Stimulated activated naive CD8-positive, alpha-beta T cell treated with anti-CD3 and anti-CD28 coated beads, Interleukin-15, Interleukin-2, amounts not matched to agents 100 U/mL and 50 U/mL, for 24 hours (primary cell): ENCODE measurements at places on chromosomes 11 and 22.

GRCh38 chr11:128688031-128688713, 5.7 kb upstream of the FLI1 start:
- no peak for DNase-seq

GRCh38 chr11:63609536-63609935, 4.7 kb downstream of the PLAAT3 start:
- no peak for DNase-seq

- DNase-seq = no peak
Observed at GRCh38 chr11:120089036-120090001, 48.6 kb downstream of the TRIM29 start.

- peak; percentile 55 for DNase-seq
Observed at GRCh38 chr11:117953024-117953671, 23.9 kb upstream of the TMPRSS13 start.

DNA sequence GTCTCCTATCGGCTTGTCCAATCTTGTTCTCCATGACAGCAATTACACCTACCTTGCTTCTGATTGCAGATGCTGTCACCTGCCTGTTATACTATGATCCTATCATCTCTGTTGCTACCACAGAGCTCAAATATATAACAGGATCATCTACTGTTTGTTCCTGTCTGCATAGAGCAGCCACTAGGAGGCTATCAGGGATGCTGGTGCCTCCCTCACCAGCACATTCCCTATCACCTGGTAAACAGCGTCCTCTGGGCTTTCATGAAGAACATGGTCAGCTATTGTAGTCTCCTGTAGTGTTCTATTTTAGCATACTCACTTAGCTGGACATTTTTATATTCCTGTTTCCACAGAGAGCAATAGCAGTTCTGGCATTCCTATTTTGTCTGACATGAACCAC, 87.8 kb upstream of the FAT3 start:
- DNase-seq = no peak

GRCh38 chr11:18191376-18191775, 18.7 kb downstream of the MRGPRX4 start:
- DNase-seq = no peak

DNA sequence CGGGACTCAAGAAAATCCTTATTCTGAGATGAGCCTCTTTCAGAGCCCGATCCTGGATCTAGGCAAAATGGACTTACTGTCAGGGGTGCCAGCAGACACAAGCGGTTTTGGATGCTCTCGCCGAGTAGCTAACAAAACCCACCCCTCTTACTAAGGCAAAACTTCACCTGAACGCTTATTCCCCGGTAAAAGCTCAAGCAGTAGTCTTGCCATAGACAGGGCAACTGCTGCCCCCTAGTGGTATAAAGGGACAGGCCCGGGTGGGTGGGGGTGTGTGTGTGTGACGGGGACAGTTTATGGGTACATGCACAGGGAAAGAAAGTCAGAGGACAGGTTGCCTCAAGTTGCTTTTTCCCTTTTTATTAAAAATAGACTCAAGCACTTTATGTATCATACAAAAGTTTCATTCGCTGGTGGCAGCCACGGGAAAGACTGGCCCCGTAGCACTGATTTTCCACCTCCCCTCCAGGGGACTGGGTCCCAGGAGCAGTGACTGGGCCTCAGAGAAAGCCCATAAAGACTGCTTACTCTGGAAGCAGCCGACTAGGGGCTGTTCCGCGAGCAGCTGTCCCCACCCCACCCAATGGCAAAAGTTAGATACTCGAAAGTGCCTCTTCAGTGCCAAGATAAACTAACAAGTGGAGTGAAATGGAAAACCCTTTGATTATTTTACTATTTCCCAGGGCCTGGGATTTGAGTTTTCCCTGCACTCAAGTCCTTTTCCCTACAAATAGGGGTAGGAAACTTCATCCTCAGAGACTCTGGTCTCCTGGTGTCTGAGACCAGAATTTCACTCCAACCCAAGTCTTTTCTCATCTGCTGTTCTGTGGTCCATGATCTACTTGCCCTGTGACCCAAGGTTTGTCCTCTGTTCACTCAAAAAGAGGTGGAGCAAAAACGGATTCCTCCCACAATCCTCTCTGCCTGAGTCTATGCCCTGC, 4.7 kb downstream of the YPEL4 start:
- peak; percentile 90 for DNase-seq

GRCh38 chr11:127381247-127381646, 380.7 kb upstream of the KIRREL3 start:
- no peak for DNase-seq

DNA sequence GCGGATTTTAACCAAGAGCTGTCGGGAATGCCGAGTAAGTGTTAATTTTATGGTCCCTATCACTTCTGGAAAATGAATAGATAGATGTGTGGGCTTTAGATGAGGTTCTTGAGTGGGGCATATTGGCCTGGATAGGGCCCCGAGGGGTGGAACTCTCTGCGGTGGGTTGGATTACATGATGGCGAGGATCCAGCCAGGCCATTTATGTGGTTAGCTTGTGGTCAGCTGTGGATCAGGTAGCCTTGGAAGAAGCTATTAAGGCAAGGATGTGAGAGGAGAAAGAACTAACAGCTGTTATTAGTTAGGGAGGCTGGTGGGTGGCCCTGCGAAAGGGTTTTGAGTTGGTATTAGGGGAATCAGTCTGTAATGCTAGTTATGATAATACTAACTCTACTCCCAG, 268.4 kb downstream of the NELL1 start:
- DNase-seq = no peak

DNA sequence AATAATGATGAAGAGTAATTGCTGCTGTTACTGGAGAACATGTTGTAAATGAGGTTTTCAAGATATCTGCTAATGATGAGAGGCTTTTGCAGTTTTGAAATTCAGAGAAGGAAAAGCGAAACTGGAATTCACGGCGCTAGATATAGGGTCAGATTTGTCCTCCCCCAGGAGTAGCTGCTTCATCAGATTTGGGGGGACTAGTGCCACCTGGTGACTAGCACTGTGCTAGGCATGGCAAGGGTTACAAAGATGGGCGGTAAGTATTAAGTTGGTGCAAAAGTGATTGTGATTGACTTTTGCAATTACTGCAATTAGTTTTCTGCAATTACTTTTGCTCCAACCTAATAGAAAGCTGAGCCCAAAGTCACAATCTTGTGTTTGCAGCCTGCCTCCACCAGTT, 879.9 kb upstream of the TENM4 start:
- DNase-seq = no peak

DNA sequence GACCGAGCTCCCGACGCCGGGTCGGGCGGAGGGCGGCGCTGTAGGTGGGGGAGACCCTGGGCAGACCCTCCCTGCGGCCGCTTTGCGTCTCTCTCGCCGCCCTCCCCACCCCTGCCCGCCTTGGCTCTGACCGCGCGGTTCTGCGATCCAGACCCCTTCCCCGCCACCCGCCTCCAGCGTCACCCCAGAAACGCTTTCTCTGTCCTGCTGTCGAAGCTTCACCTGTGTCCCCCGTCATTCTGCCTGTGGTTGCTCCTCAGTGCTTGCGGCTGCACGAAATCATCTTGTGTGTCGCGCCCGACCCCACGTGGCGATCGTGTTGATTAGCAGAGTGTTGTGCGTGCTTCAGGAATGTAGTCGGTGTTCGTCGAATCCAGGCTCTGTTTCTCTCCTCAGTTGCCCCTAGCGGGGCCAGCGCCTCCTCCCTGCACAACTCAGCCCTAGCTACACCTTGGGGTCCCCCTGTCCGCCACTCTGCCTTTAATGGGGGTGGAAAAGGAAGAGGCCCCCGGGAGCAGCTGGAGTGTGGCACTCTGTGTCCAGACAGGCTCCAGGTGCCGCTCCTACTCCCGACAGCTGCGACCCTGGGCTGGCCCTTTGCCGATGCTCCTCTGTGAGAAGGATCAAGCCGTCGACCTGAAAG, 851 bp downstream of the PTDSS2 start:
- DNase-seq = peak; percentile 72

DNA sequence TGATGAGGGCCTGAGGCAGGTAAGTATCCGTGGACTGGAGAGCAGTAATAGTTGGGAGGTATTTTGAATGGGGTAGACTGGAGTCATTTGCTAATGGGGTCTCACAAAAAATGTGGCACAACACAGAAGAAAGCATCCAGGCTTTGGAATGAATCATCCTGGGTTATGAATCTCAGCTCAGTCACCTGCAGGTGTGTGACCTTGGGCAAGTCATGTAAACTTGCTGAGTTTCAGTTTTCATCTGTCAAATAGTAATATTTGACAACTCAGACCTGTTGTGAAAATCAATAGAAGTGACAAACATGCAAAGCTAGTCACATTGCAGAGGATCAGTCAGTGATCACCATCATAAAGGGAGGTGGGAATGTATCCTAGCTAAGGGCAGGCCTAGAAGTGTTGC, 232.0 kb upstream of the TENM4 start:
- DNase-seq = no peak

GRCh38 chr11:95595973-95596489, 193.6 kb downstream of the FAM76B start:
- DNase-seq = no peak

DNA sequence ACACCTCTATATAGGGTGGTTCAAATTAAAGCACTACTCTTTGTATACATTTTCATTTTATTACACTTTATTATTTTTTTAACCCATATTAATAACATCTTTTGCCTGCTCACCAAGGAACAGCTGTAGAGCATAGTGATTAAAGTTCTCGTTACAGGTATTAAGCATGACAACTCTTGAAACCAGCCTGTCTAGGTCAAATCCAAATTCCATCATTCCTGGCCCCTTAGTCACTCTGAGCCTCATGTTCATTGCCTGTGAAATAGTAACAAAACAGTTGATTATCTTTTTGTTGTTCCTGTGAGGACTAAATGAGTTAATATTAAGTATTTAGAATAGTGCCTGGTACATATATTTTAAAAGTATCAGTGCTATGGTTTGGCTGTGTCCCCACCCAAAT, 334.5 kb downstream of the RAB38 start:
- DNase-seq = no peak

DNA sequence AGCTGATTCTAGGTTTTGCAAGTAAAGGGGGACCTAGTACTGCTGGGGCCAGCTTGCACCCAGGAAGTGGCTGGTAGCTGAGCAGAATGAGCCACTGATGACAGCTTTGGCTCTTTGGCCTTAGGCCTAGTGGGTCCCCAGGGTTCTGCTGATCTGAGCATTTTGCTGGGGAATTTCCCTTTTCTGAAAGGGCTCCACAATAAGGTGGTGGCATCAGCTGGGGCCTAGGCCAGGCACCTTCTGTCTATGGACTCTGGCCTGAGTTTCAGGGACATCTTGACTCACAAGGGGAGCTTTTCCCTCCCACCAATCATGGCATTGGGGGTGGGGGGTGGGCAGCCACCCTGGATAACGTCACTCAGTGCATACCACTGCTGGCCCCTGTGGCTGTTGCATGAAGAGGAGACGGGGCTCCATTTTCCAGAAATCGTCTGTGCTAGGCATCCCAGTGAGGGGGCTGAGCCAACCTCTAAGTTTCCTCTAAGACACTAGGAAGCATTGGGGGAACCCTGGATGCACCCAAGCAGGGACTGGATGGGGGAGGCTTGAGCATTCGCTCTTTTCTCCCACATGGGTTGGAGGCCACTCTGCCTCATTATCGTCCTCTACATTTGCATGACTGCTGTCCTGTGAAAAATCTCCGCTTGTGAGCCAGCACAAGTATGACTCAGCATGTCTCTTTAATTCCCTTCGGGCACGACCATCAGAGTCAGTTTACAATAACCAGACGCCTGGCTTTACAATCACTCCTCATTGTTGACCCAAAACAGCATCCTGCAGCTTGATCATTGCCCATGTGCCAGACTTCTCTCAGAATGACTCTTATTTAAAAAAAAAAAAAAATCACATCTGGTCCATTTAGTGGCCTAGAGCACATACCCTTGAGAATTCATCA, 145.0 kb upstream of the THY1 start:
- no peak for DNase-seq

- no peak for DNase-seq
Observed at GRCh38 chr22:46328797-46329196, 6.7 kb upstream of the TRMU start.

DNA sequence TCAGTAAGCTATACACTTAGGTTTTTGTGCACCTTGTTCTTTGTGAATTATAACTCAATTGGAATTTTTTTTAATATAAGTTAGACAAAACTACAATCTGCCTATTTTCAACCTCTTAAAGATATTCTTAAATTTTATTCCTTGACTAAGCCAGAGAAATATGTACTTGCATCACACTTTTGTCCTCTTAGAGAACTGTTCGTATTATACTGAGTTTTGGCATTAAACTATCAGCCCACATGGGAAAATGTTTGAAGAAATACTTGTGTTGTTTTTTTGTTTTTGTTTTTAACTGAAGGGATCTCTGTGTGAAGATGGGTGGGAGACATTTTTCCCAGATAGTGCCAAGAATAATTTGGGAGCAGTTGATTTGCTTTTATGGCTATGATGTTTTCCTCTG, 25.3 kb downstream of the CEP295 start:
- no peak for DNase-seq

DNA sequence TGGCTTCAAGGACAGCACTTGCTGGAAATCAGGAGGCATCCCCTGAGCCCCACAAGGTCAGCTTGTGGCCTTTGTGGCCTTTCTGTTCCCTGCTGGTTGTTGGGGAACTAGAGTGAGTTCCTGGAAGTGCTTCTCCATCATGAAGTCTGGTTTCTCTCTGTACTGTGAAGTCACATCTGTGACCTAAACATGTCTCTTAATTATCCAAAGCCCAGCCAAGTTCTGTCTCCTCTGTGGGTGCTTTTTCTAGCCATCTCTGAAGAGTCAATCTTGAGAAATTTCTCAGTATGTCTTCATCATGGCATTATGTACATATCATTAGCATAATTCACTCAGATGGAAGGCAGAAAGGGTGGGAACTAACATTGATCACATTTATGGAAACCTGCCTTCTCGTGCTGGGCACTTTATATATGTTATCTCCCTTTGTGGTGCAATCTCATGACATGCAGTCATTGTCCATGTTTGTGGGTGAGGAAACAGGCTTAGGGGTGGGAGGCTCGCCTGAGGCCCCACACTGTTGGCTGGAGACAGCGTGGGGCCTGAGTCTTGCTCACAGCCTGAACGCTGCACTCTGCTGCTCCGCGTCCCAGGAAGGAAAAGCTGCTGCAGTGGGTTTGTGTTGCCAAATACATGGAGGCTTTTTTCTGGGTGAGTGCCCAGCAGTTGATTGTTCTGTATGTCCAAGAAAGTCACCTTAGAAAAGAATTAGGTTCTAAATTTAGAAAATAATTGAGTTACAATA, 24.6 kb downstream of the IGHMBP2 start:
- DNase-seq = no peak

GRCh38 chr11:120637131-120637530, 125.6 kb downstream of the GRIK4 start:
- DNase-seq = no peak

DNA sequence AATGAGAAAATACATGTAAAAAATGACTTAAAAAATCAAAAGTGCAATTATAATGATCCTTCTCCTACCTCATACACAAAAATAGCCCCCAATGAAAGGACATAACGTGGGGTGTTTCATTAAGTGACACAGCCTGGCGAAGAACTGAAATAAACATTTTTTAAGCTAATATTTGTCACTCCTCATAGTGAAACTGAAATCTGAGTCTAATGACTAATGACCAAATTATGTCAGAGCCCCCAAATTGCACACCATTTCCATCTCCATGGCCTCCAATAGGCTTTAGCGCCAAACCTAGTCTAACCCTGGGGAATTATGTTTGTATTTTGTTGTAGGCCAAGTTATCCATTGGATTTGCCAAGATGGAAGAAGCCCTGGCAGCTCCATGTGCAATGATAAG, 119.1 kb downstream of the WT1 start:
- no peak for DNase-seq
